ENCODE measurements at places on chromosomes 3 and 15.

DNA sequence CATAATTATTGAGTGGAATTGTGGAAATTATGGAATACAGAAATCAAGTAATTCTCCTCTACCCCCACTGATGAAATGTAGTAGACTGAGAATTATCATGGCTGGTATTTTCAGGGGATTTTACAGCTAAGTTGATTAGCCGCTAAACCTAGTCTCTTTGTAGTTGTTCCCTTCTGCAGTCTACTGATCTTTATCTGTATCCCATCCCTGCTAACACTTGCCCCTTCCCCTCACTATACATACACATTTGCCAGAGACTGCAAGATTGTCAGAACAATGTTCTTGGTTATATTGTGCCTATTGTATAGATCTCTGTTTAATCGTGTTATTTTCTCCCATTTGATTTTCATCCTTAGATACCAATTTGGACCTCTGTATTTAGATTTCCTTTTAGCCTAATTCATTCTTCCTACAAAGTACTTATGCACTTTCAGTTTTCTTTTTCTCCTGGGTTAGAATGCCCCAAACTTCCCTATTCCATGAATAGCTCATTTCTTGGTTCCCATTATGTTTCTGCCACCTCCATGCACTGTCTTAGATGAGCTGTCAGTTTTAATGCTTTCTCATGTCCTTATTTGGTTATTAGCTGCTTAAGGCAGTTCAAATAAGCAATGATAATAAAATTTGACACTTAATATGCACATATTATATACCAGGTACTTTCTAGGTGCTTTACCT, 86.9 kb downstream of the CDIN1 start:
- no peak for DNase-seq

DNA sequence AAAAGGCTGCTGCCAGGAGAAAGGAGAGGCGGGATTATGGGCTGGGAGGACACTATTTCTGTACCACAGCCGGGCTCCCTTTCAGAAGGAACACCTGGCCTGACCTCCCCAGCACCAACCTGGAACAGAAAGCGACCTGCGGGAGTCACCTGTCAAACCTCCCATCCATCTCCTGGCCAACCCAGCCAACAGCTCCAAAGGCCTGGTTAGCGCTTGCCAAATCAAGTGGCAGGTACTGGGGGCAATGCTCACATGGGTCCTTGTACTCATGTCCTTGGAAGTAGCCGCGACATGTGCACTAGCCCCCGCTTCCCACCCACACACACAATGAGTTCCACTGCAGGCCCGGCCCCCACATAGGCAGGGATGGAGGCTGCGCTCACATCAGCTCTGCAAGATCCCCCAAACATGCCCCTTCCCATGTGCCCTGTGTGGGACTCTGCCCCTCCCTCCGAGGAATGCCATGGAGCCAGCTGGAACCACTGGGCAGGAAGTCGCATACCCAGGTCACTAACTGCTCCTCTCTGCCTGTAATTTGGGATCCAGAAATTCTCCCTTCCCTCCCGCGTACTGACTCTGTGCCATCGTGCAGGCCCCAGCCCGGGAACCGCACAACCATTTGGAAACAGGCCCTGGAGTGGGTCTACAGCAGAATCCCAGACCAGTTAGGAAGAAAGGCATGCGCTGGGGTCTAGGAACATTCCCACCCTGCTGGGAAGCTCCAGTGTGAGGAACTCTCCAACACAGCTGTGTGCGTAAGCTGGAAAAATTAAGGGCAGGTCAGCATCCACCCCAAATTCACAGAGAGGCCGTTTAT, 98.9 kb downstream of the LRIG1 start:
- no peak for DNase-seq

- no peak for DNase-seq
Observed at GRCh38 chr15:58313810-58314592, 117.8 kb upstream of the LIPC start.

- DNase-seq = no peak
Observed at GRCh38 chr3:115042351-115042750, 104.7 kb downstream of the ZBTB20 start.

- DNase-seq = no peak
Observed at GRCh38 chr3:30203301-30203700, 403.1 kb upstream of the TGFBR2 start.

DNA sequence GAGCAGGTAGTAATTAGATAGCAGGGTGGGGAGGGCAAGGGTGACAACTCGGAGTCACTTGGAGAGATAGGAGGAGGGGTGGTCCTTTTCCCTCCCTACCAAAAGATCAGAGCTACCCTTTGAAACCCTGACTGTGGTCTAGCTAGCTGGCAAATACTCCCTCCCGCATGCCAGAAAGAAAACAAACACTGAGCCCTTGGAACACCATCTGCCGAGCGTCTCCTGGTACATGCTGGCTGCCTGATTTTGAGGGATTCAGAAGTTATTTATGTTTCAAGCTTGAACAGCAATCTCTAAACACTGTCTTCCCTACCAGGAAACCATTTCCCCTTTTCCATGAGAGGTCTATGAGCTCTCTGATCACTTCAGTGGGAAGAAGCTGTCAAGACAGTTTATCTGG, 291.6 kb upstream of the CFAP20DC start:
- no peak for DNase-seq

GRCh38 chr3:46703013-46703520, 1.9 kb downstream of the TMIE start:
- DNase-seq = no peak

DNA sequence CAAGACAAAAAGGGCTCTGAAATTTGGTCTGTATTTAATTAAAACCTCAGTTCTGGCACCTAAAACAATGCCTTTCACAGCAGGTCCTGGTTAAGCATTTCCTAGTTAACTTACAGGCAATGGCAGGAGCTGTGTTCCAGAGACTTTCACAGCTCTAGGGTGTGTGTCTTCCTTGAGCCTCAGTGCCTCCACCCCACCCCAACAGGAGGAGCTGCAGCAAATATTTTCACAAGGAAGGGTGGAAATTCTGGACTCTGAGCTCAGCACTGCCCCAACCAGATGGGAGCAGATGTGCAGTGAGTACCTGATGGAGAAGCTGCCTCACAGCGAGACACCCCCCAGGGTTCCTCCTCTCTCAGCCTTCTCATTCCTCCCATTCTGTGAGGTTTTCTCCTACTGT, 106.3 kb upstream of the SPATA12 start:
- no peak for DNase-seq

- DNase-seq = no peak
Observed at GRCh38 chr15:30929064-30929669, 25.5 kb downstream of the FAN1 start.

DNA sequence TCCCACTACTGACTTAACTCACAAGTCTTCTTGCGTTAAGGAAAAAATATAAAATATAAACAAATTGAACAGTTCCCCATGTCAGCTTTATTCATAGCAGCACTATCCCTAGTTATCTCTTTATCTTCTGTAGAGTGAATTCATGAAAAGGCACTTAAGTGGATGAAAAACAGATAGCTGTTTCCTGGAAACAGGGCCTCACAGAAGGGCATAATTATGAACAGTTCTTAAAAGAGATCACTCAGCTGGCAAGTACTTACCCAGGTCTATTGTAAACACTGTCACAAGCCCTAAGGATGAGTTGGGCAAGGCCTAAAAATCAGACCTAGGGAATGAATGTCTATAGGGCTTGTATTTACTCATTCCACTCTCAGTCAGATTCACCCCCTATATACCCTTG, 10.7 kb downstream of the MB21D2 start:
- no peak for DNase-seq

- no peak for DNase-seq
Observed at GRCh38 chr15:65587094-65587493, 23.8 kb downstream of the INTS14 start.

DNA sequence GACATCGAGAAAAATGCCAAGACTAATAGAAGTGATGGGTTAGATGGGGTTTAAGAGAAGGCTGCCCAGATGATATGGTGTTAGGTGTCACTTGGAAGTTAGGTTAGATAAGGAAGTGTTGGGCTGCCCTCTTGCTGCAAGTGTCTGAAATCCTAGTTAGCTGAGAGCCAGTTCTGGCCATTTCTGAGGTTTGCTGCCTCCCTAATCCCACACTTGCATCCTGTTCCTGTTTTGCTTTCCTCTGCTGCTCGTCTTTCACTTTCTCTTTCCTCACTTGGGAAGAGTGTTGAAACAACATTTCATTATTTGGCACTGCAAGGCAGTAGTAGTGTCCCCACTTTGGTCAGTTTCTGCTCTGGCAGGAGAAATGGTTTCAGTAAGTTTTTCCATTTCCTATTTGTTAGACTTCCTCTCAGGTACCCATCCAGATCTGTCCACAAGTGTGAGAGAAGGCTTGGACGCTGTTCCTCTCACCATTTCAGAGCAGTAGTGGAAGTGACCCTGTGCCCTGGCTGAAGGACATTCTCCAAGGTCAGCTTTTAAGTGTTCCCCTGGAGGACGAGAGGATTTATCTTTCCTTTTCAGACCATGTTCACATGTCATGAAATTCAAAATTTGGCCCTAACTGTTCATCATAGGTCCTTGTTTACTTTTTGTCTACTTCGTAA, 93.3 kb downstream of the ADAMTSL3 start:
- DNase-seq = no peak

GRCh38 chr3:106619-107018, 89.9 kb upstream of the CHL1 start:
- DNase-seq = no peak

DNA sequence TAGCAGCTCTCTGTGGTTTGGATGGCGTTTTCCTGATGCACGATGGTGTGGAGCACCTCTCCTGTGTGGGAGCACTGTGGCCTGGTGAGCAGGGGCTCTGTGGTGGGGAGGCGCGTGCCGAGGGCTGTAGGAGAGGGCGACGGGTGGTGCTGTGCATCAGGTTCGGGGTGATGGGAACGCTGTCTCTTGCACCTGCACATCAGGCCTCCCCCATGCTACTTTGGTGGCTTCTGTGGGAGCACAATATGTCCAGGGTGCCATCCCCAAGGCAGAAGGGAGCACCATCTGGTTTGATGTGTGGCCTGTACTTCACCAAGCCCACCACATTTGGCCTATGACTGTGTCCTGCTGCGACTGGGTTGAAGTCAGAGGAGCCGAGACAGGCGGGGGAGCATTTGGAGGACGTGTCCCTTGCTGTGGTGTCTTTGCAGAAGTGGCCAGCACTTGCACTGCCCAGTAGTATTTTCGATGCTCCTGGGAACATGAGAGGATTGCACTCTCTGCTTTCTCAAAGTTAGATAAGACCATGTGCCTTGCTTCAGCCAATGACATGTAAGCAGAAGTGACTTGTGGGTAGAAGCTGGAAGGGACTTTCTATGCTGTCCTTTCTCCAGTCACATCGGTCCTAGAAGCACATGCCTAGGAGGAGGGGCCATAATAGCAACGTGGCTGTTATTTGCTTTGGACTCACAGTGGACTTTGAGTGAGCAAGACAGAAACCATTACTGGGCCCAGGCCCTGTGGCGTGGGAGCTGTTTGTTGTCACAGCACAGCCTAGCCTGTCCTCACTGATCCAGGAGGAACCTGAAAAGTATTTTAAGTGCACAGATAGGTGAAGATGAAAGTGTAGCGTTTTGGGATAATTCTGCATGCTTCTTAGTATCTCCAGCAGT, 72.1 kb downstream of the APBA2 start:
- DNase-seq = no peak

DNA sequence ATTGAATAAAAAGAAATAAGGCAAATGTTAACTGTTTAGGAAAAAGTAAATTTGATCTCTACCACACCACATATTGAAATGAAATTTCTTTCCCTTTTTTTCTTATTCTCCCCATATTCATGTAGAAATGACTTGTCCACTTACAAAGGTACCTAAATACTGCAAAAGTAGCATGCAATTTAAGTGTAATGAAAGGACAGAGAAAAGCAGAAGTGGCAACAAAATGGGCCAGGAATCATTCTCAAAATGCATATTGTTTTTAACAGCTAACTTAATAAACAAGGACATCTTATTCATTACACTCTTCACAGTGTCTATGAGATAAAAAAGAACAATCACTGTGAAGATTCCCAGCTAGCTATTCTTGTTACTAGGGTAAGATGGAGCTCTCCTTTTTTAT, 40.6 kb upstream of the FGF7 start:
- no peak for DNase-seq

- no peak for DNase-seq
Observed at GRCh38 chr15:31262901-31263671, 63.5 kb upstream of the KLF13 start.

GRCh38 chr3:53045518-53046170, at the start of gene SFMBT1:
Gene SFMBT1 (minus strand): TSS chr3:53046073. CDS start chr3:52969128, 76,945 bp downstream.
- no peak for DNase-seq

DNA sequence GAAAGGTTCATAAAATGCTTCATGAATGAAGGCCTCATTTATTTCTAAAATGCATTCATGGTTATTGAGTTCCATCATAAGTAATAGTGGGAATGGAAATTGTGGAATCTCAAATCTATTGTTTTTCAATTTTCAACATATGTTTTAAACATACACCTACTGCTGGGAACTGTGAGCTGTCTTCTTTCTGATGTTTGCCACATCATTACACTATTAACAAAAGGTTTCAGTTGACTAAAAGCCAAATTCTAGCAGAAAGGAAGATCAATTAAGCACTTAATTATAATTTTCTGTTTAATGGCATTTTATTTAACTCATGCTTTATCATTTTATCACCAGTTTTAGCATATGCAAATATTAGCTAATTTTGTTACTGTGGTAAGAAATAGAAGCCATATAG, 13.8 kb upstream of the TBC1D23 start:
- DNase-seq = no peak

- DNase-seq = no peak
Observed at GRCh38 chr3:42451546-42452230, 41.3 kb upstream of the LYZL4 start.

GRCh38 chr3:11282250-11283138, 10.3 kb downstream of the ATG7 start:
- no peak for DNase-seq

GRCh38 chr3:6799264-6799915, 61.5 kb upstream of the GRM7 start:
- DNase-seq = no peak

DNA sequence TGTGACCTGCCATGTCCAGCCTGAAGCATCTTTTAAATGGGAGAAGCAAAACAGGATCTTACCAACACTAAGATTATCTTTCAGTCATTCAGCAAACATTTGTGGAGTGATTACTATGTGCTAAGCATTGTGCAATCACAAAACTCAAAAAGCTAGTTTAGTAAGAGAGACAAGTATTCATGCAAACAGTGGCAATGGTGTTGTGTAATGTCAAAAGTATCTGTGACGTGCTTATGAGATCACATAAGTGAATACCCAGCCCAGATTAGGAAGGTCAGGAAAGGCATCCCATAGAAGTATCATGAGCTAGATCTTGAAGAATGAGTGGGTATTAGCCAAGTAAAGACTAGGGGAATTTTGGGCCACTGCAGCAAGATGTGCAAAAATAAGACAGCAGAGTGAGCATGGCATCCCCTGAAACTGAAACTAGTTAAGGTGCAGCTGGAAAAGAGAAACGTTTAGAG, 32.1 kb downstream of the SEC62 start:
- no peak for DNase-seq

- no peak for DNase-seq
Observed at GRCh38 chr3:69776920-69777581, 37.8 kb downstream of the MITF start.

All from GOT3 (cell line).